ENCODE measurements at places on chromosomes 11 and 22.
A peak's percentile ranks its signal among the peaks of the same experiment; 100 is the strongest.

- DNase-seq, result no peak
- peaks cover 22% of the 10 kb centered on the region for H3K4me1 ChIP-seq
- no peaks in the 10 kb centered on the region for H3K36me3 ChIP-seq
- no peak overlapping the region for H3K4me3 ChIP-seq
- H3K27ac ChIP-seq, result peak overlapping the region; percentile 73
Observed at GRCh38 chr11:34667810-34668582, 47.1 kb downstream of the EHF start.

DNA sequence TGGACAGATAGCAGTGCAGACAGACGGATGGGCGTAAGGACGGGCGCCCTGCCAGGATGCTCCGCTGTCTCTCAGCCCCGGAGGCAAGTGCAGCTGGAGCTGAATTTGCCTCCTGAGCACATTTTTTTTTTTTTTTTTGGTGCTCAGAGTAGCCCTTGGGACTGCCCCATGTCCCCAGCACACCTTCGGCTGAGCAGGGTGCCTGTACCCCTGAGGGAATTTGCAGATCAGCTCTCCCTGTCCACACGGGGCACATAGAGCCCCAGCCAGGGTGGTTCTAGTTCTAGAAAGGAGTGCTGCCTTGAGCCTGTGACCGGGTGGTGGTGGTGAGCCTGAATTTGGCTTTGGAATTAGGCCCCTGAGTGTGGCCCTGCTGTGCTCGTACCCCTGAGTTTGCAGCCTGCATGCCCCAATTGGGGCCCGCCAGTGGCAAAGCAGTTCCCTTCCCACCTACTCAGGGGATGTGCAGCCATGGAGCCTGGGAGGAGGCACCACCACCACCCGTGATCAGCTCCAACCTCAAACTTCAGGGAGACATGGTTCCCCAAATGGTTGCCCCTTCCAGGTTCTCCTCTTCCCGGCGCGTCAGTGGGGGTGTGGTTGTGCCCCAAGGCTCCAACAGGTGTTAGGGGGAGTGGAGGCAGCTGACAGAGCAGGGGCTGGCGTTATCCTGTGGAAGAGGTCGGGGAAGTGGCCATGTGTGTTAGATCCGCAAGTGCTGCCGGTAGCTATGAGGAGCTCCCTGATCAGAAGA, 1232.7 kb downstream of the BRD1 start:
- DNase-seq, result no peak
- H3K27me3 ChIP-seq, result no peaks in the 10 kb centered on the region
- H3K4me1 ChIP-seq, result no peaks in the 10 kb centered on the region
- no peak overlapping the region for H3K27ac ChIP-seq
- no peak overlapping the region for H3K4me3 ChIP-seq
- H3K36me3 ChIP-seq, result peaks cover 9% of the 10 kb centered on the region

DNA sequence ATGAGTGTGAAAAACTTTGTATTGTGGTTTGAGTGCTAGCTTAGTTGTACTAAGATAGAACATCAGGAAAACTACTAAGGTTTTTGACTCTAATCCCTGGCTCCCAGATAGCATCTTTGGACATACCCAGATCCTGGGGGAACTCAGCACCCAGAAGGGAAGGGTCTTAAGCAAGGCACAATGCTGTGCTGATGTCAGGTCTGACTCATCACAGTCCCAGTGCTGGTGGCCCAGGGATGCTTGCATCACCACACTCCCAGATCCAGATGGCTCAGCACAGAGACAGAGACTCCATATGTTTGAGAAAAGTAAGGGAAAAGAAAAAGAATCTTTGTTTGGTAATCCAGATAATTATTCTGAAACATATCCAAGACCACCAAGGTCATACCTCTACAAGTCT, 18.3 kb upstream of the OR56A3 start:
- DNase-seq, result no peak
- no peaks in the 10 kb centered on the region for H3K36me3 ChIP-seq
- no peak overlapping the region for H3K4me3 ChIP-seq
- no peak overlapping the region for H3K27ac ChIP-seq
- no peaks in the 10 kb centered on the region for H3K27me3 ChIP-seq

- no peaks in the 10 kb centered on the region for H3K36me3 ChIP-seq
- no peak for DNase-seq
- H3K4me3 ChIP-seq, result no peak overlapping the region
- H3K4me1 ChIP-seq, result no peaks in the 10 kb centered on the region
- H3K27me3 ChIP-seq, result peaks cover 23% of the 10 kb centered on the region
Observed at GRCh38 chr11:68643585-68643984, 40.8 kb upstream of the GAL start.

DNA sequence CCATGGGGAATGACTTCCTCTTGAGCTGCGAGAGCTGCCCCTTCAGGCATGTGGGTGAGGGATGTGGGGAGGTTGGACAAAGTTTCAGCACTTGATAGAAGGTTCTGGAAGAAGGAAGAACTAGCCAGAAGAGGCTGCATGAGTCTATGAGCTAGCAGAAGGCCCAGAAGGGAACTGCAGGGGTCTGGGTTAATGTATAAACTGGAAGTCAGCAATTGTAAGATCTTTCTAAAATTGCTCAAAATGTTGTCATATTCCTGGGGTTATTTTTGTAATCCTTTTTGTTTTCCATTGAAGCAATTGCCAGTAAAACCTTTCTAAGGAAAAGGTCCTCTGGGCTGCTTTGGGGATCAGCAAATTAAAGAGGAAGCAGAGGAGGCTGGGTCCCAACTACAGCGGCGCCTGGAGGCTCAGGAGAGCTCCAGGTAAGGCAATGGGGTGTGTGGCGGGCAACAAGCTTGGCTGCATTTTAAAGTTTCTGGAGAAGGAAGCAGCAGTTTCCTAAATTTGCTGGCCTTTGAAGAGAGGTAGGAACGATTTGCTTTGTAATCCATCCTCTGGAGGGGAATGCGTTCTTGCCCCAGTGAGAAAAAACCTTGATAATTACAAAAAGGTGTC, 29.2 kb downstream of the ADAMTS15 start:
- no peak for DNase-seq
- peaks cover 5% of the 10 kb centered on the region for H3K4me1 ChIP-seq
- no peak overlapping the region for H3K4me3 ChIP-seq
- peaks cover 8% of the 10 kb centered on the region for H3K27me3 ChIP-seq
- H3K27ac ChIP-seq, result peak overlapping the region; percentile 59

DNA sequence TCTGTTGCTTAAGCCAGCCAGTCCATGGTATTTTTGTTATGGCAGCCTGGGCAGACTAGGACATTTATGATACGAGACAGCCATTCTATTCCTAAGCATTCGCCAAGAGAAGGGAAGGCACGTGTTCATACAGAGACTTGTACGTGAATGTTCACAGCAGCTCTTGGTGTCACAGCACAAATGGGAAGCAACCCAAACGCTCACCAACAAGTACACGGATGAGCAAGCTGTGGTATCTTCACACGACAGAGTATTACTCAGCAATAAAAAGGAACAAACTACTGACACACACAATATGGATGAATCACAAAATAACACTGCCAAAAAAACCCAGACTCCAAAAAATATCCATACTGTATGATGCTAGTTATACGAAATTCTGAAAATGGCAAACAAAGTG, 85.1 kb downstream of the PHF21B start:
- H3K4me1 ChIP-seq, result peaks cover 11% of the 10 kb centered on the region
- H3K27ac ChIP-seq, result no peak overlapping the region
- H3K36me3 ChIP-seq, result peaks cover 8% of the 10 kb centered on the region
- no peak for DNase-seq
- H3K4me3 ChIP-seq, result no peak overlapping the region

Measured in progenitor cell of endocrine pancreas (in vitro differentiated cells).